Hindlimb muscle (tissue), 1 donor: ENCODE measurements at places on chromosomes 13 and 19.

GRCh38 chr13:92463134-92463533 is 763.5 kb upstream of the GPC6 start:
- no peak for DNase-seq

- DNase-seq = no peak
Measured at GRCh38 chr13:76012091-76012721, 376.1 kb downstream of the LMO7 start.

DNA sequence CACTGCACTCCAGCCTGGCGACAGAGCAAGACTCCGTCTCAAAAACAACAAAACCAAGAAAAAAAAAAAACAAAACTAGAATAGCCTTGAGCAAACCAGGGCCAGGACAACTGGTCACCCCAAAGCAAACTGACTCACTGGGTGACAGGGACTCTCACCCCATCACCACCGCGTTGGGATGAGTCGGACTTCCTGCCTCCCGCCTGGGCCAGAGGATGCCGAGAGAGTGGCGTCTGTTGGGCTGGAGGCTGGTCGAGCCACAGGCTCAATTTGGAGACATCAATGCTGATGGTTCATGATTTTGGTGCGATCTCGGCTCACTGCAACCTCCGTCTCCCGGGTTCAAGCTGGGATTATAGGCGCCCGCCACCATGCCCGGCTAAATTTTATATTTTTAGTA is 11.6 kb downstream of the TMPRSS9 start:
- DNase-seq = no peak

GRCh38 chr13:23870356-23871140 is 18.7 kb downstream of the MIPEP start:
- DNase-seq = no peak

DNA sequence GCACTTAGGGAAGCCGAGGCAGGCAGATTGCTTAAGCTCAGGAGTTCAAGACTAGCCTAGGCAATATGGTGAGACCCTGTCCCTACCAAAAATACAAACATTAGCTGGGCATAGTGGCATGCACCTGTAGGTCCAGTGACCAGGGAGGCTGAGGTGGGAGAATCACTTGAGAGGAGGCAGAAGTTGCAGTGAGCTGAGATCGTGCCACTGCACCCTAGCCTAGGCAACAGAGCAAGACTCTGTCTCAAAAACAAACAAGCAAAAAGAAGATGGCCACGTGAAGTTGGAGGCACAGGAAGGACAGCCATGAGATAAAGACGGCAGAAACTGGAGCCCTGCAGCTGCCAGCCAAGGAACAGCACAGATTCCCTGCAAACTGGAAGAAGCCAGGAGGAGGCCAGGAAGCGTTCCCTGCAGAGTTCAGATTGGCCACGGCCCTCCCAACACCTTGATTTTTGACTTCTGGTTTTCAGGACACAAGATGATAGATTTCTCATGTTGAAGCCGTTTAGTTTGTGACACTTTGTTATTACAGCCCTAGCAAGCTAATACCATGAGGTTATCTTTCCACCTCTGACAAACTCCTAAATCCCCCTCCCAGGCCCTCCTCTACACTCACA is 786.7 kb downstream of the UQCRFS1 start:
- DNase-seq = no peak

DNA sequence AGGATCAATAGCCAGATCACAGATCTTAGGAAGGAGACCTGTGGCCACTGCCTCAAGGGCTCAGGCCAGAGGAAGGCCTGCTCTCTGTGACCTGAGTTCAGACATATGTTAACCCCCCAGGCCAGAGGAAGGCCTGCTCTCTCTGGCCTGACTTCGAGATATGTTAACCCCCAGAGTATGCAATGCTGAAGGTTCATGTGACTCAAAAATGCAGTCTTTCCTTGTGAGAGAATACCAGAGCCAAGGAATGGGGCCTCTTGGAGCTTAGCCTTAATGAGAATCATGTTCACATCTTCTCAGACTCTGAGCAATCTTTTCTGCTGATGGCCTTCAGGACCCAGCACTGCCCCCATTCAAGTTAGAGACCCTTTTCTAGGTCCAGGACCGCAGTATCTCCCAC is 36.7 kb downstream of the MBNL2 start:
- DNase-seq = no peak

DNA sequence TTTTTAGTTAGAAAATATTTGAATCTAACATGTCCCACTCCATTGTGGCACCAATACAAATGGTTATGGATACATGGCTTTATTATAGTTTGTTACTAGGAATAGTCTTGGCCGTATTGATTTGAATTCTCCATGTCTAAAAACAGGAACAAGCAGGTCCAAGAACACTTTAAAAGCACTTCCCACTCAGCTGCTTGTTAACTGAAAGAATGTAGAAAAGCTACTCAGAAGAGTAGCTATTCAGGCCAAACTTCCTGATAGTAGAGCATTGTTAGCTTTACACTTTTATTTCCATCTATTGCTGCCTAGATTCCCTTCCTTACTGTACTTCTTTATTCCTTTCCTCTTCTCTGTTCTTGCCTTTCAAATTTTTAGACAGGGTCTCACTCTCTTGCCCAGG is 6.9 kb downstream of the PIBF1 start:
- no peak for DNase-seq

GRCh38 chr13:27091451-27091850 is 80.2 kb downstream of the USP12 start:
- DNase-seq = no peak

DNA sequence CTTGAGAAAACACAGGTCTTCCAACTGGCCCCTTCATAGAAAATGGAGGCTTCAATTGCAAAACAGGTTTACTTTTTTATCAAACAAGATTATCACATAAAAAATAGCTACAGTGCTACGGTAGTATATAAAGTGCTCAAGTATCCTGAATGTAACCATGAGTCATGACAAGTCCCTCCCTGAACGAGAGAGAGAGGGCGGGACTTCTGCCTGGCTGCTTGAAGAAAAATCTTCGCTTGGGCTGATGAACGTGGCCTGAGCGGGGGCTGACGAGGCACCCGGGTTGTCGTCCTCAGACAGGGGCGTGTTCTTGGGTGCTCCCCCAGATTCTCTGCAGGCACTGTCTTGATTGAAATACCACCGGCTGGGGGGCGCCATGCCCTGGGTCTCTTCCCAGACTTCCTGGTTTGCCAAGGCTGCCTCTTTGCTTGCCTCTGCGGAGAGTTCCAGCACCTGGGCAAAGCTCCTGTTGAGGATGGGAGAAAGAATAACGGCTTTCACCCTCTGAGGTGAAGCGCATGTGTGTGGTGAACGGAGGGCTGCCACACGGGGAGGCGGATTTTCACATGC is 23.2 kb upstream of the CPAMD8 start:
- no peak for DNase-seq

DNA sequence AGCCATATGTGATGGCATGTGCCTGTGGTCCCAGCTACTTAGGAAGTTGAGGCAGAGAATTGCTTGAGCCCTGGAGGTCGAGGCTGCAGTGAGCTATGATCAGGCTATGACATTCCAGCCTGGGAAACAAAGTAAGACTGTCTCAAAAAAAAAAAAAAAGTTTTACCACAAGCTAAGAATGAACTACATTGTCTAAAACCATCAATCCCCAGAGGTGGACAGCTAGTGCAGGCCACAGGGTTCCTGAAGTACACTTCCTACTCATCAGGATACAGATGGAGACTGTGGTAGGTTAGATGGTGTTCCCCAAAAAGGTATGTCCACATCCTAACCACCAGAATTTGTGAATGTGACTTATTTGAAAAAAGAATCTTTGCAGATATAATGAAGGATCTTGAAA is 63.5 kb upstream of the DOCK9 start:
- DNase-seq = no peak

- DNase-seq = peak; percentile 98
Measured at GRCh38 chr19:17266975-17267788, at the start of gene BABAM1. TSS of gene BABAM1 (plus strand) at chr19:17267443. CDS start at chr19:17268807, 1,364 bp downstream.

DNA sequence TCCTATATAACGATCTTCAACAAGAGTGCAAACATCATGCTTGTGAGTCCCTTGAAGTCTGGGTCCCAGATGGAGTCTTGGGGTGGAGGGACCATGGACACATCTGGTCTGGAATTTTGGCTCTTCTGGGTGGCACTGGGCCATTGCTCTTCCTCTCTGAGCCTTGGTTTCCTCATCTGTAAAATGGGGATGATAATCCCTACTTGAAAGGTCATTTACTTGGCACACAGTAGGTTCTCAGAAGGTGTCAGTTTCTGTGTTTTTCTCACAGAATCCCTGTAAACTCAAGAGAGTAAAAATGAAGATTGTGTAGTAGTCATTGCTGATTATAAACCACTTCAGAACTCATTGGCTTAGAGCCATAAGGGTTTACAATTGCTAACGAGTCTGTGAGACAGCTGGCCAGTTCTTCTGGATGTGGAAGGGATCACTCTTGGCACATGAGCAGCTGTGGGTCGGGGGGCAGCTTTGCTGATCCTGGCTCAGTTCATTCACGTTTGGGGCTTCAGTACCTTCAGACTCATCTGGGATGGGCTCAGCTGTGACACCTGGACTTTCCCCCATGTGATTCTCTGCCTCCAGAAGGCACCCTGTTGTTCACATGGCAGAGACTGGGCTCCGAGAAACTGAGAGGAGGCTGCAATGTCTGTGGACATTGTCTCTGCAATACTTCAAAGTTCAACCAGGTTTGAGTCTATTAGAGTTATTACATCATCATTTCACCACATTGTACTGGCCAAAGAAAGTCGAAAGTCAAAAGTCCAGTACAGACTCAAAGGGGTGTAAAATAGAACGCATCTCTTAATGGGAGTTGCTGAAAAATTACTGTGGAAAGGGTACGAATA is 7.8 kb downstream of the CYP4F12 start:
- no peak for DNase-seq

GRCh38 chr13:45120967-45121831 is 889 bp downstream of the GTF2F2 start:
- DNase-seq = no peak

- no peak for DNase-seq
Measured at GRCh38 chr13:101231751-101232428, 184.4 kb downstream of the NALCN start.

GRCh38 chr13:56923626-56924140 is 217.0 kb upstream of the PRR20A start:
- peak; percentile 36 for DNase-seq

- no peak for DNase-seq
Measured at GRCh38 chr13:46526100-46526735, 26.8 kb upstream of the LRCH1 start.

GRCh38 chr19:37874784-37875183 is 31.6 kb downstream of the WDR87 start:
- no peak for DNase-seq

DNA sequence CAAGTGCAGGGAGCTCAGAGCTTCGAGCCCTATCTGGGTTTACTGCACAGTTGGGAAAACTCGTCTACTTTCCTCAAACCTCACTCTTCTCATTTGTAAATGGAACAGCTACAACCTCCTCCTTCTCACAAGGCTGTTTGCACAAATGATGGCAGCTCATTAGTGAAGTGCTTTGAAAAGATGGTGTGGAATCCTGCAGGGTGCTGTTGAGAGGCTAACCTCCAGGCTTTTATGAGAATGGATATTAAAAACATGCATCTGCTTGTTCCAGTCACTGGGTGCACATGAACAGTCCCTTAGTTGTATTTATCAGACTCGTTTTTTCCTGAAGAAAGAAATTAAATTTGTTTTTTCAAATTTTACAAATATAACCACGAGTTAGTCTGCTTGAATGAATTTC is 36.6 kb downstream of the PCDH8 start:
- DNase-seq = no peak

DNA sequence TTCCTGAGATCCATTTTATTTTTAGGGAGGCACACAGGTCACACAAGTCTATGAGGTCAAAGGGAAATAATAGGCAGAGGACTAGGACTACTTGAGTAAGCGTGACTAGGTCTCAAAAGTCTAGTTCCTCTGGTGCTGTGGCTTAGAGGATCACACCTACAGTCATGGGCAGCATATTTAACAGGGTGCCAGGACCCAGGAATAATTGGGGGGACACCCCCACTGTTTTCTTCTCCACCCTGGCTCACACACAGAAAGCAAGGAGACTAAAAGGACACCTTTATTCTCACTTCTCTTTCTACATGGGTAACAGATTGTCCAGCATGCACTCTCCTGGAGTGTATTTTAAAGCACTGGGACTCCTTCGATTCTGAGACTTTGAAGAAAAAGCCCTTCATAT is 26.2 kb downstream of the OXGR1 start:
- DNase-seq = no peak

DNA sequence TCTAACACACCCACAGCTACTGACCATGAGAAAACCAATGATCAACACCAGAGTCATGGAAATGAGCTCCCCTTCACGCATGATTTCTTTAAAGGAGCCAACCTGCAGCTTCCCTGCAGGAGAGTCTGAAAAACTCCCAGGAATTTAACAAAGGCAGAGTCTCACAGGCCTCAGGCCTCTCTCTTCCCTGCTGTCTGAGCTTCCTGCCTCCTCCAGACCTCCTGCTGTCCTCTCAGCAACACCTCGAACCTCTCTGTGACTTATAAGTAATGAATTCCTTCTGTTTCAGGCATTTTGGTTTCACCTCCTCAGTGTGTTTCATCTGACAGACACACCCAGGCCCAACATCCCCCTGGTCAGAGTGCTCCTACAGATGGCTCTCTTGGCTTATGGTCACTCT is 1044.4 kb downstream of the UQCRFS1 start:
- DNase-seq = no peak

DNA sequence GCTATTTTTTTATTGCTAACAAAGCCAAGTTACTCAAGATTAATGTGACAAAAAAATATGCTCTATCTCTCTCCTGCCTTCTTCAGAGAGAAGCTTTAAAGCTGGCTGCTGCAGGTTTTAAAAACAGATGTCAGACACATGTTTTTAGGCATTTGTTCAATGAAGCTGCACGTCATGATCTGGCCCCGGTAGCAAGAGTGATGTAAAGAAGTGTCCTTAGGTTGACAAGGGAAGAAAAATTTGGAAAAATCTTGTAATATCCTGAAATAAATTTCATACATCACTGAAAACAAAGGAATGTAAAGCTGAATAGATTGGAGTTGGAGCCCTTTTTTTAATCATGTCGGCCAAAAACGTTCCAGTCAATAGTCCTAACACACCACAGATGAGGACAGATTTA is 531.4 kb upstream of the NBEA start:
- DNase-seq = peak; percentile 89

DNA sequence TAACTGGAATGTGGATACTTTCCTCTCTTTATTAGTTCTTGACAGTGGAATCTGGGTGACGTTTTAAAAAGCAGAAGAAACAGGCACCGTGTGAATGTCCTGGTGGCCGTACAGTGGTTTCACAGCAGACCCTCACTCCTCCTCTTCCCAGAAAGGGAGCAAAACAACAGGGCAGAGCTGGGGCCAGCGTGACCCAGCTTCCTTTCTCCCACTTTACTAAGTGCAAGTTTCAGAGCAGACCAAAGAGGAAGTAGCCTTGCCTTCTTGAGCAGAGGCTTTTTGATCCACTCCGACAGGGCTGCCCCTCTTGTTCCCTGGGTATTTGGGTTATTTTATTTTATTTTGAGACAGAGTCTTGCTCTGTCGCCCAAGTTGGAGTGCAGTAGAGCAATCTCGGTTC is 19.6 kb upstream of the C19orf33 start:
- DNase-seq = no peak
